ENCODE measurements at places on chromosomes 4 and X.

GRCh38 chr4:91734682-91735081 lies 569.1 kb upstream of the GRID2 start:
- no peak for DNase-seq

DNA sequence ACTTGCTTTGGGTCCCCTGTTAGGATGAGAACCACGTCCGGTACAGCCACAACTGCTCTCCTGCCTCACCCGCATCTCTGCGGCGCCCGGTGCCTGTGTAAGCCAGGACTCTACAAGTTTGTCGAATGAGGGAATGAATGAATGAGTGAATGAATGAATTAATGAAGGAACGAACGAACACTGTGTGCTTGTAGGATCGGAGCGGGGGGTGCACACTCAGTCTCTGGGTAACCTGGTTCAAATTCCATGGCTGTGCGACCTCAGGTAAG lies 201.4 kb upstream of the PSAPL1 start:
- DNase-seq: no peak

GRCh38 chr4:86595426-86595805 lies 1.3 kb downstream of the PTPN13 start:
- DNase-seq: no peak

DNA sequence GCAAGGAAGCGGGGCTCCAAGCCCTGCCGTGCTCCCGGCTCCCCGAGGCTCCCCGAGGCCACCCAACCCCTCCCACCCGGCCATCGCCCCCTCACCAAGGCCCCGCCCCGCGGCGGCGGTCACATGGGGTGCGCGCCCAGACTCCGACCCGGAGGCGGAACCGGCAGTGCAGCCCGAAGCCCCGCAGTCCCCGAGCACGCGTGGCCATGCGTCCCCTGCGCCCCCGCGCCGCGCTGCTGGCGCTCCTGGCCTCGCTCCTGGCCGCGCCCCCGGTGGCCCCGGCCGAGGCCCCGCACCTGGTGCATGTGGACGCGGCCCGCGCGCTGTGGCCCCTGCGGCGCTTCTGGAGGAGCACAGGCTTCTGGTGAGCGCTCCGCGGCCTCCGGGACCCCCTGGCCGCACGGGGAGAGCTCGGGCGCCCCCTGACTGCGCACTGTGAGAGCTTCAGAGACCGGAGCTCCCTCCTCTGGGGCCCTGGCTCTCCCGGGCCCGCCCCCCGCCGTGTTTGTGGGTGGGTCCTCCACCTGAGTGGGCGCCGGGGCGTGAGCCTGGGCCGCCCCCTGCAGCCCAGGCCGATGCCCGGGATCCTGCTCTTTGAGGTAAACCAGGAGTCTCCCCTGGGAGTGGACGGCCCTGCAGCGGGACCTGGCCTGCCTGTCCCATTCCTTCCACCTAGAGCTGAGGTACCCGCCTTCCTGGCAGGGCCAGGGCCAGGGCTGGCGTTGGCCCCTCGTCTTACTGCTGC lies at the start of gene IDUA:
Gene IDUA (plus strand): TSS at position 166 of the 745 bp plus-strand sequence. CDS start 41 bp downstream, at position 207.
- peak; percentile 25 for DNase-seq

- no peak for DNase-seq
These were observed 254.1 kb downstream of the FBXW7 start for GRCh38 chr4:152281822-152282221.

GRCh38 chr4:180456928-180457327 lies 1786.3 kb upstream of the TENM3 start:
- DNase-seq: no peak

- no peak for DNase-seq
These were observed 95.7 kb downstream of the NPNT start for GRCh38 chr4:105990933-105991332.

- DNase-seq: no peak
These were observed 24.2 kb upstream of the AMELX start for GRCh38 chrX:11269006-11269405.

DNA sequence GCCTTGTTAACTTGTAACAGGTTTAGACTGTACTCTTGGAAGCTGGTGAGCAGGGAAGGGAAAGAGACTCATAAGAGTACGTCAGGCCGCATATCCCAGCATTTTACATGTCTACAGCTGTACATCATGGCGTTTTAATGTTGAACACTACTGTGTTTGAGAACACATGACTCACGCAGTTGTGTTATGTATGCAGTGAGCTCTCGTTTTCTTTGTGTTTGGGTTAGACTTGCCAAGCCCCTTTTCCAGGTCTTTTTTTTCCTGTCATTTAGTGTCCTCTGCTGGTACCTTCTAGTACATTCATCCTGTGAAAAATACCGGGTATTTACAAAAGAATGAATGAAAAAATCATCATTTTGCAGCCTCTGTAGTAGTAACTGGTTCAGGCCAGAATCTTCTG lies 35.3 kb downstream of the SMS start:
- DNase-seq: no peak
